Daoy (cell line): ENCODE measurements at places on chromosomes 7 and 10. TPM values are rescaled to one million over a fixed set of nuclear protein-coding genes. Genes with fewer than 3 reads are reported as not detected.

DNA sequence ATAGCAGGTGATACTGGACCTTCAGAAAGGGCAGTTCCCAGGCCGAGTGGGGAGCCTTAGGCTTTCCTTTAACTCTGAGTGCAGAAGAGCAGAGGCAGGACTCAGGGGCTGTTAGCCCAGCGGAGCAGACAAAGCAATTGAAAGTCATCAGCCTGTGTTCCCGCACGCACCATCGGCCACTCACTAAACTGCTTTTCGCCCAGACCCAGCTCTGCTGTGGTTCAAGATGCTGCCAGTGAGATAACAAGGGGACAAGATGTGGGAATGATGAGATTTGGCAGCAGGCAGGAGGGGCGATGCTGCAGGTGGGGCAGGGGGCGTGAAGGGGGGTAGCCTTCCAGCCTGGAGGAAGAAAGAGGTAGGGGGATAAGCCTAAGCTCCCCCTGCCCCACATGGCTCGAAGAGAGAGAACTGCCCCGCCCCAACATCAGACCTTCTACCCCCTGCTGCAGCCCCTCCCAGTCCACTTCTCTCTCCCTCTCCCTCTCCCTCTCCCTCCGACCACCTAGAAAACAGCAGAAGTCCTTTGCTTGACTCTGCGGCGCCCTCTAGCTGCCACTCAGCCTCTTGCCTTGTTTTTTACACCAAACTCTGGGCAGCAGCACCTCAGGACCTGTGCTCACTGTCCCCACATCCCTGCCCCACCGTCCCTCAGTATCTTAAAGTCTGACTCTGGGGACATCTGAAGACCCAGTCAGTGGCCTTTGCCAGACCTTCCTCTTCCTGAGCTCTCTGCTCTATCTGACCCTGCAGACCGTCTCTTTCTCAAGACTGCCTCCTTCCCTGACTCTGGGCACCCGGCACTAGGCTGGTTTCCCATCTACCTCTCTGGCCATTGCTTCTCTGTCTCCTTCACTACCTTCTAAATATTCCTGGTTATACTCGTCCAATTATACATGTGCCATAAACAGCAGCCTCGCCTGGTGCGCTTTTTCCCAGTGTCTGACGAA is 110.5 kb downstream of the C10orf105 start:
- DNase-seq, result peak; percentile 62

DNA sequence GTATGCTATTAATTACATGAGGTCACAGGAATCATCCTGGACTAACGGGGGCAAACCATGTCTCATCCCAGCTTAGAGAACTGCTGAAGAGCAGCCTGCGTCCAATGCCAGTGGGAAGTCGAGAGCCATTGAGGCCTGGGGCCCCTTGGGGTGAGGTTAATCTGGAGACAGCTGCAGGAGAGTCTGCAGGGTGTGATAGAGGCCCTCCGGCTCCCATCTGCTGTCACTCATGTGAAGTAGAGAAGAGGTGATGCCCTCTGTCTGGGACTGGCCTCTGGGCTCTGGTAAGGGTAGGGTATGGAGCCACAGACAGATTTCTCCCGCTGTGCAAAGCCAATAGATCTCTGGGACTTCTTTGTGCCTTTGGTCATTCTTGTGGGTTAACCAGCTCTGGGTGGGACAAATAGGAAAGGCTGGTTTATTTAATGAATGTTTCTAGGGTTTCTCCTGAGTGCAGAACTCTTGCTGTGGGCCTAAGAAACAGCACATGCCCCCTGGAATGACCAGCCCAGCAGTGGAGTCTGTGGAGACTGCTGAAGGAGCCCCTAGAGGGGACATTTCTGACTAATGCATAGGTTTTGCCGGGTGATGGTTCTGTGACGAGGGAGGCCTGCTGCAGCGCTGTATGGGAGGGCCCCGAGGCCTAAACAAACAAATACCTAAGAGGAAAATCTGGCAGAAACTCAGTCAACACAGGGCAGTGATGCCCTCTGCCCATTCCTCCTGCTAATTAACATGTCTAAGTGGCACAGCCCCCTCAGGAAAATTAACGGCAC is 34.5 kb downstream of the CRHR2 start:
- no peak for DNase-seq

DNA sequence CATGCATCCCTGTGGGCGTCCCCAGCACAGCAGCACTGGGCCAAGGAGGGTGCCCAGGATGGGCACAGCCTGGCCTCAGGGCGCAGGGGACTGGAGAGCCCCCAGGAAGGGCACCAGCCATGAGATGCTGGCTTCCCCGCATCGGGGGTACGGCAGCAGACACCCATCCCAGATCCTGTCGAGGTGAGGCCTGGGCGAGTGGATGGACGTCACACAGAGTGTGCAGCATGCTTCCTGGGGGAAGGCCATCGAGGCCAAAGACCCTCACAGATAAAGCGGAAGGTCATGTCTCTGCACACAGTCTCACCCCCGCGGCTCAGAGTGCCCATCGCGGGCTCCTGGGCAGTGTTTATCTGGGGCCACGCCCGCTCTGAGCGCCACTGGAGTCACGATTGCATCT is 18.8 kb downstream of the ADGRA1 start:
- no peak for DNase-seq

DNA sequence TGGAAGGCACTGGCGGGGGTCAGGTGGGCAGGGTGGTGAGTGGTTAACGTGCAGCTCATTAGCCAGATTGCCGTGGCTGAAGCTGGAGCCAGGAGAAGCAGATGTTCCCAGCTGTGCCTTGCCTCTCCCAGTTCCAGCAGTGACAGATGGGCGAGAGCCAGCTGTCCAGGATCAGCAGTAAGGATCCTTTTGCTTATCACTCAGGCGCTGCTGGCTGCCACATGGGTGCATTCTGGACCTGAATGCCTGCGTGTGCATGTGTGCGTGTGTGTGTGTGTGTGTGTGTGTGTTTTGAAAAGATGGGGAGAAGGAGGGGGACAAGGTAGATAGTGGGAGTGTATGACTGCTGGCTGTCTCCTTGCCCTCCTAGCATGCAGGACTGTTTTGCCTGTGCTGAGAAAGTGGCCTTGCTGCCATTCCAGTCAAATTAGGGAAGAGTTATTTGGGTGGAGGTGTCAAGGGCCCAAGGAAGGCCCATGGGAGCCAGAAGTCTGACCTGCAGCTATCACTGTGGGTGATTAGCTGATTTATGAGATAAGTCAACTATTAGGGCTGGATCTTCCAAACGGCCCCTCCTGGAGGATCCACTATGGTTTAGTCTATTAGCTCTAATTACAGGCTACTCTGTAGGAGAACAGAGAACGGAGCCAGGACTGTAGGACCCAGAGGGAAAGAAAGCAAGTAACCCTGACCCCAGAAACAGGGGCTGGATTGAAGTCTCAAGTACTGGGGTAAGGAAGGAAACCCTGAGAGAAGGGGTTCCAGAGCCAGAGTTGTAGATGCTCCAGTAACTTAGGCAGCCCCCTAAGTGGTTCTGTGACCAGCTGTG is 3.3 kb downstream of the EPHA1 start:
- no peak for DNase-seq

GRCh38 chr7:99013266-99014112 is 130.4 kb downstream of the SMURF1 start:
- no peak for DNase-seq

DNA sequence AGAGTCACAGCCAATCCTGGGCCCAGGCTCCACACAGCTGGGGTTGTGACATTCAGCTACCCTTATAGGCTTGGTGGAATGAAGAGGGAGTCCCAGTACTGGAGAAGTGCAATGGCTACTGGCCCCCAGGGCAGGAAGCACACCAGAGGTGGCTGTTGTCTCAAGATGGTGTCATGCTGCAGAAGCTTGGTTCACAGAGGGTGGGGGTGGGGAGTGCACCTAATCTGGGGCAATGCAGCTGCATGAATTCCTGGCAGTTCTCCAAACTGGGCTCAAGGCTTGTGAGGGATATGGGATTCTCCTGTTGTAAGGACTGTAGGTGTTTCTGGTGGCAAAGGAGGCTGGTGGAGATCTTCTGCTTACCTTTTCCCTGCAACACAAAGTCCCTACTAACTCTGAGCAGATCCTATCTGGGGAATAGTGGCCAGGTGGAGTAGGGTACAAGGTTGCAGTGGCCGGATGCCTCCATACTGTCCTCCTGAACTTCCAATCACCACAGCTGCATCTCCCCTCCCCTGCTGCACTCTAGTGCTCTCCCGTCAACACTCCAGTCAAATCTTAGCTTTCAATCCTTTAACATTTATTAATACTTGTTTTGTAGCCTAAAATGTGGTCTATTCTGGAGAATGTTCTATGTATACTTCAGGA is 27.4 kb upstream of the PLA2G12B start:
- DNase-seq, result no peak

DNA sequence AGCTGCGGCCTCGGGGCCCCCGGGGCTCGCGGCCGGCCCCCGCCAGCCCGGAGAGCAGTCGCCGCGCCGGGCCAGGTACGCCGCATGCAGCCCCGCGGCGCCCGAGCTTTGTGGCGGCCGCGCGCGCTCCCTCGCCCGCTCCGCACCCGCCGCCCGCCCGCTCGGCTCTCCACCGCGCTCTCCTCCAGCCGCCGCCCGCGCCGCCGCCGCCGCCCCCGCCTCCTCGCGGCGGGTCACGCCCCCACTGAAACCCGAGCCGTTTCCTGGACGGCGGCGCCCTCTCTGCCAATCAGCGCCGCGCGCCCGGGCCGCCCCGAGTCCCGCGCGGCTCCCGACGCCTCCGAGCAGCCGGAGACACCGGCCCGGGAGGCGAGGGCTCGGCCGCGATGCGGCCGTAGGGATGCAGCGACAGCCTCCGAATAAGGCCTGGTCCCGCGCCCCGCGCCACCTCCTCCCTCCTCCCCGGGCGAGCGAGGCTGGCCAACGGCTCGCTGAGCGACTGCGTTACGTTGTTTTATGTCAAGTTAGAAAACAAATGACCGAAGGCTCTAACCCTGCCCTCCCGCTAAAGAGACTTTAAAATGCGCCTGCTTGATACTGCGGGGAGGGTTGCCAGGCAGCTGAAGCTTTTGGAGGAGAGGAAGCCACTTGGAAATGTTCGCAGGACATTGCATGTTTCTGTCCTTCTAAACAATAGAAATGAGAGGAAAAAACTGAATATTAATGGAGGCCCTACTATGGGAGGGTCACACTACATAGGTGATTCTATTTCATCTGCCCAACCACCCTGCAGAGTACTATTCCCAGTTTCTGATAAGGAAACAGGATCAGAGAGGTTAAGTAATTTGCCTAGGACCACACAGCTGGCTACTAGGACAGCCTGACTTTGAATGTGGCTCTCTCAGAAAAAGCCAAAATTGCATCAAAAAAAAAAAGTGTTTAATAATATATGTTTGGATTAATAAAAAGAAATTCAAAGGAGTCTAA is at the start of gene FGFR2:
Gene FGFR2 (minus strand): TSS at position 182 of the 987 bp plus-strand sequence. CDS start 4,627 bp downstream, outside the sequence.
- DNase-seq, result peak; percentile 85

DNA sequence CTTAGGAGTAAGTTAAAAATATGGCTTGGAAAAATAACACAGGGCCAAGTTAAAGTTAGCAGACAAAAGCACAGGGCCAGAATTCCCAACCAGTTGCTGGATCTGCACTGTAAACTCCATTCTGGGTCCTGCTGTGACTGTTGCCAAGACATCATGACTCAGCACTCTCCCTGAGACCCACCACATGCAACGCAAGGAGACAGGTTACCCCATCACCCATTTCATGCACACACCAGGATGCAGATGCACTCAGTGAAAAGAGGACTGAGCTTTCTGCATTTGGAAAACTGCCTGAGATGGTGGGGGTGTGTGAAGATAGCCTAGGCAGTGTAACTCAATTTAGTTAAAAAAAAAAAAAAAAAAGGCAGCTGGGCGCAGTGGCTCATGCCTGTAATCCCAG is 97.6 kb upstream of the ZNF438 start:
- peak; percentile 62 for DNase-seq

- peak; percentile 15 for DNase-seq
Measured at GRCh38 chr7:80681272-80681885, 42.9 kb downstream of the CD36 start.

DNA sequence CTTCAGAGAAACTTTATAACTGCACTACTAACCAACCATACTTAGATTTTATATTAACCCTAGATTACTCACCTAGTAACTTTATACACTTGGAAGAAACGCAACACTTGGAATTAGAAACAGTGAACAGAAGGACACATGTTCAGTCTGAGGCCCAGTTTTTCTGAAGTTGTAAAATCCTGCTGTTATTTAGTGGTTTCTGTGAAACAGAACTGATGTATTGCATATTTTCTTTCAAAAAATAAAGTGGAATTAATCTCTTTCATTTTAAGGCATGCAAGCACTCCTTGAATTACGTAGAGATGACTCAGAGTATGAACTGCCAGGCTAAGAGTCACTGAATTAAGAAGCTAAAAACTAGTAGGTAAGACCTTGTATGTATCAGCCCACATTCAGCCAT is 215.8 kb downstream of the SKAP2 start:
- peak; percentile 70 for DNase-seq

DNA sequence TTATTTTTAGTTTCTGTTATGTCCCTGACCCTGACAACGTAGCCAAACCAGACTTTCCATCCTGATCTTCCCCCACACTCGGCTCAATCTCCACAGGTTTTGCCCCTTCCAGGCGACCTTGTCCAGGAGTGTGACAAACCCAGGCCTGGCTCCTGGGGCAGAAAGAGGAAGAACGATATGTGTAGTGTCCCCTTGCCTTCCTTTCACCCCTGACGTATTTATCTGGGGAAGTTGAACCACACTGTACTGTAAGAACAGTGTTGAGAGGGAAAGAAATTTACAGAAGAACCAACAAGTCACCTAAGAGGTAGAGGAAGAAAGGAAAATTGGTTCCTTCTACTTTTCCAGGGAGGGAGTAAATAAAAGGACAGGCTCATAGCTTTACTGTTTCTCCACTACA is 158.0 kb downstream of the VTI1A start:
- no peak for DNase-seq

DNA sequence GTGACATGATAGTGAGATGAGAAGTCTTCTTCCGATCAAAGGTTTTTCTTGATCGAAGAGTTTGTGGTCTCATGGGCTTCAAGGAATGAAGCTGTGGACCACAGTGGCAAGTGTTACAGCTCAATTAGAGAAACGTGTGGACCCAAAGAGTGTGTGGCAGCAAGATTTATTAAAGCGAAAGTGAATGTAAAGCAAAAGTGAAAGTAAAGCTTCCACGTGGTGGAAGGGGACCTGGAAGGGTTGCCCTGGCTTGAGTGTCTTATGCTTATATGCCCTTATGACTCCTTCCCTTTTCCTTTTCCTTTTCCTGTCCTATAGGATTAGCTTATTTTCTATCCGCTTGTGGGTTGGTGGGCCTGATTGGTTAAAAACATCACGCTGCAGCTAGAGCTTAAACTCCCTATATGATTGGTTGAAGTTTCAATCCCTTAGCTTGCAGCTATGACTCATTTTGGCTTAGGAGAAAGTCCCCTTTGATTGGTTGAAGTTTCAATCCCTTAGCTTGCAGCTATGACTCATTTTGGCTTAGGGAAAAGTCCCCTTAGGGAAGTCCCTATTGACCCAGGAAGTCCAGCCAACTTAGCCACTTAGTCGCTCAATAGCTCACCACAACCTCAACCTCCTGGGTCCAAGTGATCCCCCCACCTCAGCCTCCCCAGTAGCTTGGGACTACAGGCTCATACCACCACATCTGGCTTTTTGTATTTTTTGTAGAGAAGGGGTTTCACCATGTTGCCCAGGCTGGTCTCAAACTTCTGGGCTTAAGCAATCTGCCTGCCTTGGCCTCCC is 34.7 kb downstream of the MRPS24 start:
- DNase-seq, result peak; percentile 65

Gene ABHD11
- total RNA-seq, result 24.2 and 30.0 TPM in 2 replicates

Gene HOXA7
- 21.7 and 24.4 TPM in 2 replicates for total RNA-seq

Gene UPK3BL2
- total RNA-seq, result 1.4 TPM in 1 of 2 replicates, not detected in the other

Gene SFXN4
- total RNA-seq, result 14.1 and 27.9 TPM in 2 replicates
